Hematopoietic multipotent progenitor cell treated with erythropoietin and hydrocortisone succinate and interleukin-3 and kit ligand, for 17 days (in vitro differentiated cells): ENCODE measurements at places on chromosomes 16 and 17.
A peak's percentile ranks its signal among the peaks of the same experiment; 100 is the strongest.

DNA sequence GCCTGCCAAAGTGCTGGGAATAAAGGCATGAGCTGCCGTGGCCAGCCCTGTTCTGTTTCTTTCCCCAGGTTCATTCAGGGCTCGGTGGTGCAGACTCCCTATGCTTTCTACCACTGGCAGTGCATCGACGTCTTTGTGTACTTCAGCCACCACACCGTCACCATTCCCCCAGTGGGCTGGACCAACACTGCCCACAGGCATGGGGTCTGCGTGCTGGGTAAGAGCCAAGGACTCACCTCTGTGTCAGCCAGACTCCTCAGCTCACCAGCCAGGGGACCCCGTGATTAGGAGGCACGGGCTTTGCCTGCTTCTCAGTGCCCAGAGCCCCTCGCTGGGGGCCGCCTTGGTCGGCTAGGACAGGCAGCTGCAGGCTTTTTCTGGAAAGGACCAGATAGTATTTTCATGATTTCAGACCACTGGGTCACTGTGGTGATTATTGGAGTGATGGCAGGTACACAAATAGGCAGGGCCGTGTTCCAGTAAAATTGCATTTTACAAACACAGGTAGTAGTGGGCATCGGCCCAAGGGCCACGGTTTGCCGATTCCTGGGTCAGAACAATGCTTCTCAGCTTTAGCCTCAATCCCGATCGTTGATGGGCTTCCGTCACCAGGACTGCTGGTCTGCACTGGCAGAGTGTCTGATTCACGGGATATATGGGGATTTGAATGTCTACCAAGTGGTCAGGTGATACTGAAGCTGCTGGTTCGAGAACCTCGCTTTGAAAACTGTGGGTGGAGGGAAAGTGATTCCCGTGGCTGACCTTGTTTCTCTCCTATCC is 5.0 kb downstream of the ENGASE start:
- no peak for DNase-seq

DNA sequence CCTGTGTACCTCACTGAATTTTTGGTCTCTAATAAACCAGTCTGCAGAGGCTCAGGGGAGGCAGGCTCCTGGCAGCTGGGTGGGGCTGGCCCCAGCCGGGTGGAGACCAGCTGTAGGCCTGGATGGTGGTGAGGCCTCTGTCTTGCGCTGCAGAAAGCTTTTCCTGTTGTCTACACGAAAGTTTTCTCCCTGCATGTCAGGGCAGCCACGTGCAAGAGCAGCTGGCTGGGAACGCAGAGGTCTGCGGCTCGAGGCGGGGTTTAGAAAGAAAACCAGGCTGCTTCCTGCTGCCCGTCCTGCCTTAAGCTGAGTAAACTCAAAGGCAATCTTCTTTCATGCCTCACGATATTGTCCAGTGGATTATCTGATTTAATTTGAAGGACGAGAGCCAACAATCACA is 2.4 kb downstream of the SERPINF1 start:
- DNase-seq, result peak; percentile 62

DNA sequence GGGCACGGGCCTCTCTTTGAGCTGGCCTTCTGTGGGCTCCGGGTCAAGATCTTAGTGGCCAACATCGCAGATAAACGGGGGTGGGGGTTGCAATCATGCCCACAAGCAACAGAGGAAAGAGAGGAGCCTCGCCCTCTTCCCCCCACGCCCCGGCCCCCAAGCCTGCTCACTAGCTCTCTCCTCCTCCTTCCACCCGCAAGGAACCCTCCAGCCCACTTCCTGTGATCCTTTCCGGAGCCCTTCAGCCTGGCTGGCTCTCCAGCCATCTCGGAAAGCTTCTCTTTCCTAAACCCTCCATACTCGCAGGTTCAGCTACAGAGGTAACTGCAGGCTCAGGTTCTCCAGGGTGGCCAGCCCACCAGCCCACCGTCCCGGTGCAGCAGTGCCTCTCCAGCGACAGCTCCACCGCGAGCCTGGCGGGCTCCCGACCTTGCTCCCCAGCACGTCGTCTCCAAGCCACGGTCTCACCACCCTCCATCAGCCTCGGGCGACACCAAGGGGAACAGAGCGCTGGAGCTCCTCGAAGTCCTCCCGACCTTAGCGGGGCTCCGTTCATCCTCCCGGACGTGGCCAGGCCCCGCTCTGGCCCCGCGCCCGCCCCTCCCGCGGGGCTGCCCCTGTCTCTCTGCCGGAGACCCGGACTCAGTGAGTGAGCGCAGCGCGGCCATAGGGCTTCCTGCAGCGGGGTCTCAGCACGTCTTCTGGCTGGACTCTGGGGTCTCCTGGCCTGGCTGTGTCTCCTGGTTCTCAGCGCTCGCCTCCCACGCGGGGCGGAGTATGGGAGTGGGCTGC is 12.9 kb upstream of the ODF4 start:
- no peak for DNase-seq

DNA sequence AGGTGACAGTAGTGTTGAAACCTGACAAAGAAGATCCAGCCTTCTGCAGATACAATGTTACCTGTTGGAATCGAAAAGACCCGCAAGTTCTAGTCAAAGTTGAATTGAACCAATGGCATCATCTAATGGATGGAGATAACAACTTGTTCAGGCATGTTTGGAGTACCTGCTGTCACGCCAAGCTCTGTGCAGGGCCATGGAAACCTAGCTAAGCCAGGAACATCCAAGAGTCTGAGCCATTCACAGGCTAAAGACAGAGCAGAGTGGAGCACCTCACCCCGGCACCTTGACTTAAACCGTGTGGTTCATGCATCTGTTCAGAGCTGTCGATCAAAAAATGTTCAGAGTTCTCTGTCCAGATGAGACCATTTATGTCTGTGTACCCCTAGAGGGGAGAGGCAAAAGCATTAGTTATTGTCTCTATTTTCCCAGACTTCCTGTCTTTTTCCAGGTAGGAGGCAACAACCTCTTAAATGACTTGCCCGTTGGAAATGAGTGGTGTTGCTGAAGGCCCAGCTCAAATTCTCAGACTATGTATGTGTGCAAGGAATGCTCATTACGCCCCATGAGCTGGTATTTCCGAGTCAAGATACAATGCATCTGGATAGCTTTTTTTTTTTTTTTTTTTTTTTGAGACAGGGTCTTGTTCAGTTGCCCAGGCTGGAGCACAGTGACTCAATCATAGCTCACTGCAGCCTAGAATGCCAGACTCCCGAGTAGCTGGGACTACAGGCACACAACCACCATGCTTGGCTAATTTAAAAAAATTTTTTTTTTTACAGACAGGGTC is 44.9 kb upstream of the XYLT1 start:
- DNase-seq, result no peak

GRCh38 chr17:18315562-18315922 is 449 bp downstream of the SMCR8 start:
- no peak for DNase-seq

- DNase-seq, result no peak
Measured at GRCh38 chr17:69773081-69773480, 301.9 kb upstream of the KCNJ16 start.

GRCh38 chr16:67632415-67633172 is 12.3 kb upstream of the CARMIL2 start:
- no peak for DNase-seq

- DNase-seq, result no peak
Measured at GRCh38 chr16:47643323-47644000, 182.3 kb downstream of the PHKB start.

GRCh38 chr17:7929158-7930023 is at the start of gene KCNAB3:
Gene KCNAB3, minus strand, starts transcription at chr17:7929856. Its CDS starts 421 bp downstream, at chr17:7929435.
- no peak for DNase-seq

- DNase-seq, result no peak
Measured at GRCh38 chr17:37256627-37257026, 119.2 kb upstream of the C17orf78 start.

GRCh38 chr17:72351884-72352346 is 231.1 kb downstream of the SOX9 start:
- DNase-seq, result no peak

- DNase-seq, result no peak
Measured at GRCh38 chr16:2822158-2822495, 5.1 kb downstream of the PRSS21 start.
